ENCODE measurements at places on chromosomes 7 and 10.

GRCh38 chr10:93097386-93097785 is 23.7 kb downstream of the CYP26A1 start:
- no peak for DNase-seq

- DNase-seq, result no peak
Measured at GRCh38 chr7:4178916-4179687, 503.0 kb upstream of the FOXK1 start.

- DNase-seq, result no peak
Measured at GRCh38 chr10:43969506-43969905, 320.8 kb upstream of the ZNF32 start.

DNA sequence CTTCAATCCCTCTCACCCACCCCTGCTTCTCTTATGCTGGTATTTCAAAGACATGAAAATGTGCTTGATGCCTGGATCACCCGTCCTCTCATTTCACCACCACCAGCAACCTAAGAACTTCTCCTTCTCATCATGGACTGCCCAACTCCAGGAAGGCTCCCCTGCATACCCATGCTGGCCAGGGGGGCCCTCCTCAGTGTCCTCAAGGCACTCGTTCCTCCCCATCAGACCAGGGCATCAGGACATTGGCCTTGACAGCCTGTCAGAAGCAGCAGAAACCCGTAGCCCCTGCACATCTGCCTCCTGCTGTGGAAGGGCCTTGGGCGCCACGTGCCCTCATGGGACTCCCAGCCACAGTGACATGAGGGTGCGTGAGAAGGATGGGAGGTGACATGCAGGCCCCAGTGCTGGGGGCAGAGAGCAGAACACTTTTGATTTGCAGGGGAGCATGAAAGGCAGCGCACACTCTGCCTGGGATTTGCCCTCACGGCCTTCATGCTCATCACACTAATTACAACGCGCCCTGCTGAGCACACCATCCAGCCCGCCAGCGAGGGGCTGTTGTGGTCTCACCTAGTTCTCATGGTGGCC is 1.9 kb upstream of the HSPA12A start:
- DNase-seq, result no peak

DNA sequence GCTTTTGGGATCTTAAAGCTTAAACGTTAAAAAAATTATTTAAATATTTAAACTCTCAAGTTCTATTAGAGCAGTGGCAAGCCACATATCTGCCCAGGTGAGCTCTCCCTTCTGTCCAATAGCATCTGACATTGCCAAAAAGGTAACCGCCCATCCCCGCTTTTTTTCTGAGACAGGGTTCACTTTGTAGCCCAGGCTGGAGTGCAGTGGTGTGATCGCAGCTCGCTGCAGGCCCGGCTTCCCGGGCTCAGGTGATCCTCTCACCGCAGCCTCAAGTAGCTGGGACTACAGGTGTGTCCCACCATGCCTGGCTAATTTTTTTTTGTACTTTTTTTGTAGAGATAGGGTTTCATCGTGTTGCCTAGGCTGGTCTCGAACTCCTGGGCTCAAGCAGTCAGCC is 83.2 kb downstream of the RBM33 start:
- no peak for DNase-seq

DNA sequence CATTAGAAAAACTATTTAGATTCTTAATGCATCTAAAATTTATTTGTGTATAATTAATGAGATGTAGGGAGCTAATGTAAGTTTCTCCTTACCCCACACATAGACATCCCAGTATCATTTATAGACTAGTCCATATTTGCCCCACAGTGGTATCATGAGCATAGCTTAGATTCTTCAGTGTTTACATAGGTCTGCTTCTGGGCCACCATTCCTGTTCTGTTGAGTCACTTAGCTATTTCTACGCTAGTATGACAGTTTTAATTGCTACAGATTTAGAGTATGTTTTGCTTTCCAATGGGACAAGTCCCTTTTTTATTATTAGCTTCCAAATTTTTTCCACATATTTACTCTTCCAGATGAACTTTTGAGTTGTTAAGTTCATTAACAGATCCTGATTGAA is 69.4 kb downstream of the MCMBP start:
- DNase-seq, result no peak

GRCh38 chr10:103855424-103855823 is at the start of gene SH3PXD2A:
Gene SH3PXD2A, minus strand, starts transcription at chr10:103855576. Its CDS starts 310 bp downstream, at chr10:103855266.
- DNase-seq, result no peak

GRCh38 chr10:133455196-133455595 is 1.5 kb downstream of the SCART1 start:
- no peak for DNase-seq

All from GM10248 (cell line).